Left kidney (tissue), 8 donors: ENCODE measurements at places on chromosomes 2 and 18.

- no peak for DNase-seq
Measured at GRCh38 chr18:47253101-47253654, 1.7 kb upstream of the SKOR2 start.

GRCh38 chr18:62366992-62367391, 41.9 kb downstream of the TNFRSF11A start:
- DNase-seq = no peak

DNA sequence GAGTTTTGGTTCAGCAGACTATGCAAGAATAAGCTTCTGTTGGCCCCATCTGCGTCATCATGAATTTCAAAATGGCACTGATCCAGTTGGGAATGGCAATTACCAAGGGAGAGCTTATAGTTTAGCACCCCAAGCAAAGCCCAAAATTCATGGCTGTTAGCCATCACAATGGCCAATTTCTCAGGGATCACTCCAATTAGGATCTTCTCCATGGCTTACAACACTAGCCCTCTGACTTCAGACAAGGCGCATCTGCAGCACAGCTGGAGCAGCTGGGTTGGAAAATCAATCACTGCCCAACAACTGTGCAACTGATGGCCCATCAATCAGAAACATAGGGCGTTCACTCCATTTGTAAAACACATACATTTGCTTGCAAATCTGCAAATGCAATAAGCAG, 273.6 kb downstream of the SRBD1 start:
- DNase-seq = no peak

- no peak for DNase-seq
Measured at GRCh38 chr2:215626812-215627281, 191.0 kb upstream of the FN1 start.

DNA sequence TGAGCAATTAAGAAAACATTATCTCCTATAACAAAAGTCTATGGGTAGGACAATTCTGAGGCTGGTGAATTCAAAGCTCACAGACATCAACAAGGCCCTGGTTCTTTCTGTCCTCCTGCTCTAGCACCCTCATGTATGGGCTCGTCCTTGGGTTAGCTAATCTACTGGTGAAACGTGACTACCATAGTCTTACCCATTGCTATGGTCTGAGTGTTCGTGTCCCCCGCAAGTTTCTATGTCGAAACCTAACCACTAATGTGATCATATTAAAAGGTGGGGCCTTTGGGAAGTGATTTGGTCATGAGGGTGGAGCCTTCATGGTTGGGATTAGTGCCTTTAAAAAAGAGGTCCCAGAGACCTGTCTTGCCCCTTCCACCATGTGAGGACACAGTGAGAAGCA, 564.7 kb downstream of the TNS1 start:
- no peak for DNase-seq

DNA sequence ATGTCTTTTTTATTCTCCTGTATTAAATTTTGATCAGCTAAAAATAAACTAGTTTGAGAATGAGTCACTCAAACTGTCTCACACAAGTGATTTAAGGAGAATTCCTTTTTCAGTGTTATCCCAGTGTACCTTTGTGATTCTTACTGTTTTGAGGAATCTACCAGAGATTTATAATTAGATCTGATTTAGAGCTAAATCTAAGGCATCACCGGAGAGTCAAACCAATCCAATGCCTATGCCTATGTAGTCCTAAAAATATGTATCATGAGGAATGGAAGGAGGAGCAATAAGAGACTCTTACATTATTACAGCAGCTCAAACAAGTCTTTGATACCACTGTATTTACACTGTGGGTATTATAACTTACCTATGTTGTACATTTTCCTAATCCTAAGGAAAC, 63.4 kb upstream of the CYP20A1 start:
- DNase-seq = no peak

DNA sequence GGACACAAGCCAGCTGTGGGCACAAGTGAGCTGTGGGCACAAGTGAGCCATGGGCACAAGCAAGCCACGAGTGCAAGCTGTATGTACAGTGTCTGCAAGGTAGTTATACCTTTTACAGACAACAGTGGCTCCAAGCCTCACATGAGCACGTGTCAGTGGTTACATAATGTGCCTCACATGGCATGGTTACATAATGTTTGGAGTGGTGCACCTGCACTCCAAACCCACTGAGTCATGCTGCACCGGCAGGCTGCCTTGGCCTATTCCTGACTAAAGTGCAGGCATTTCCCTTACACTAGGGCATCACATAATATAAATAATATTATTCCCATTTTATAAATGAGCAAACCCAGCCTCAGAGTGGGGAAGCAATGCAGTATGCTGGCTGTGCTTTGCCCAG, 62.6 kb downstream of the MARCO start:
- DNase-seq = no peak

- no peak for DNase-seq
Measured at GRCh38 chr2:58614219-58614618, 373.1 kb upstream of the FANCL start.

- DNase-seq = no peak
Measured at GRCh38 chr2:48568547-48568946, 38.6 kb downstream of the STON1 start.

- DNase-seq = no peak
Measured at GRCh38 chr18:70422391-70422965, 133.6 kb downstream of the SOCS6 start.

DNA sequence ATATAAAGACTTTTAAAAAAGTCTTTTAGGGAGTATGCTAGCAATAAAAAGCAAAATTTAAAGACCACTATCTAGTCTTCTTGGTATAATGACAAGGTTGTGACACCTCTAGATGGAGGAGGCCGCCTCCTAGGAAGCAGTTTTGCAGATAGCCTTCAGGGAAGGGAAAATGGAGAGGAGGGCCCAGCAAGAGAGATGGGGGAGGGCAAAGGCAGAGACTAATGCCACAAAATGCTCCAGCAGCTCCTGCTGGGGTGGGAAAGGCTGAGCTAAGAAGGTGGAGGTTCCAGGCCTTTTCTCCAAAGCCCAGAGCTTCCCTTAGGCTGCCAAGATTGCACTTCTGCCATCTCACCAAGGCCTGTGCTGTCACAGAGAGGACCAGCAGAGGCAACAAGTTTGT, 153.9 kb upstream of the THSD7B start:
- no peak for DNase-seq

- no peak for DNase-seq
Measured at GRCh38 chr18:33097126-33097525, 324.3 kb upstream of the KLHL14 start.

- no peak for DNase-seq
Measured at GRCh38 chr2:44273596-44273995, 1.7 kb upstream of the SLC3A1 start.

DNA sequence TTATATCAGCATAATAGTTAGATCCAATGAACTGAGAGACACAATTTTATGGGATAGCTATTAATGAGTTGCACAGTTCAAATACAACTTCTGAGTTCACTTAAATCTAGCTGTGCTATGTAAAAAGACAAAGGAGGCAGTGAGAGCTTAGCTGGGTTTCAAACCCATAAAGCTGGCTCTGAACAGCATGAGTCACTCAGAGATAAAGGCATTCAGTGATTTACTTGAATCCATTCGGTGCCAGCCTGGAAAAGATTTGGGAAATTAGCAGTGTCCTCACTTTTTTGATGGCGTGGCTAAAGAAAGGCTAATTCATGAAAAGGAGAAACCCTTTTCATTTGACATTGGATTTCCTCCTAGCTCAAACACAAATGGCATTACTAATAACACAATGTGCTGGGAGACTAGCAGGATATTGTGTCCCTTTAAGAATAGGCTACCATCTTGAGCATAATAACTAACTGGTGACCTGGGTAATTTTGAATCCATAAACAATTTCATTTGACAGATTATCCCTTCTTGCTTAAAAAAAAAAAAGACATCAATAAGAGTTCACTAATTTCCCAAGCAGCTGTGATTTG, 98.4 kb upstream of the NEUROD1 start:
- no peak for DNase-seq

GRCh38 chr2:69217333-69218080, 169.5 kb downstream of the GFPT1 start:
- no peak for DNase-seq

DNA sequence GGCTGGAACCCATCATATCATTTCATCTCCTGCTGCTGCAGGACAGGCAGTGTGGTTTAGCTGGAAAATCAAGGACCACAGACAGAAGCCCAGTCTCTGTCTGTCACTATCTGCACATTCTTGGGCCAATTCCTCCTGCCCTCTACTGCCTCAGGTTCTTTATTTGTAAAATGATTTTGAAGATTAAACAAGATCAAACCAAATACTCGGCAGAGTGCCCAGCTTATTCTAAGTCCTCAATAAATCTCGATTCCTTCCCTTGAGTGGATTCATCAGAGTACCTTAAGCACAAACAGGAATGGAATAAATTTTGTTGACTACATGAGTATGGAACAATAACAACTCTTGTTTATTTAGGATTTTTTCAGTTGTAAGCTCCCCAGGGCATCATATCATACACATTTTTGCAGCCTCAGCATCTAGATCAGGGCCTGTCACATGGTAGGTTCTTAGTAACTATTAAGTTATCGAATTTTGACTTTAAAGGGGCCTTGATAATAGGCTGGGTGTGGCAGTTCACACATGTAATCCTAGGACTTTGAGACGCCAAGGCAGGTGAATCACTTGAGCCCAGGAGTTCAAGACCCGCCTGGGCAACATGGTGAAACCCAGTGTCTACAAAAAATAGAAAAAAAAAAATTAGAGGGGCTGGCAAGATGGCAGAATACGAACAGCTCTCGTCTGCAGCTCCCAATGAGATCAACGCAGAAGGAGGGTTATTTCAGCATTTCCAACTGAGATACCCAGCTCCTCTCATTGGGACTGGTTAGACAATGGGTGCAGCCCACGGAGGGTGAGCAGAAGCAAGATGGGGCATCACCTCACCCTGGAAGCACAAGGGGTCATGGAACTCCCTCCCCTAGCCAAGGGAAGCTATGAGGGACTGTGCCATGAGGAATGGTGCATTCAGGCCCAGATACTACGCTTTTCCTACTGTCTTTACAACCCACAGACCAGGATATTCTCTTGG, 11.1 kb downstream of the RHOB start:
- no peak for DNase-seq

DNA sequence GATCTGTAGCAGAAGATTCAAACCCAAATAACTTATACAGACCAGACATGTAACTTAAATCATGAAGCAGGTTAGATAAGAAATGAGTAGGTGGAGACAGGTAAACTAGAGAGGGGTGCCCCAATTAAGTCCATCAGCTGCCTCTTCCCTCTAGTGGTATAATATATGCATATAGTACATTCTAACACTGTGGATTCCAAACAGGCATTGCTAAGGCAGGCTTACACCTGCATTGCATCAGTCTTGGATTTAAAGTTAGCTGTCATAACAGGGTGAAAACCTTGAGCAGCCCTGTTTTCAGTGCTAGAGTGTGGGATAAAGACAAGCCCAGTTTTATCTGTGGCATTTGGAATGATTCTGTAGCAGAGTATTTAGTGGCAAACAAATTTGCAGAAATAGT, 63.4 kb downstream of the NYAP2 start:
- DNase-seq = no peak

DNA sequence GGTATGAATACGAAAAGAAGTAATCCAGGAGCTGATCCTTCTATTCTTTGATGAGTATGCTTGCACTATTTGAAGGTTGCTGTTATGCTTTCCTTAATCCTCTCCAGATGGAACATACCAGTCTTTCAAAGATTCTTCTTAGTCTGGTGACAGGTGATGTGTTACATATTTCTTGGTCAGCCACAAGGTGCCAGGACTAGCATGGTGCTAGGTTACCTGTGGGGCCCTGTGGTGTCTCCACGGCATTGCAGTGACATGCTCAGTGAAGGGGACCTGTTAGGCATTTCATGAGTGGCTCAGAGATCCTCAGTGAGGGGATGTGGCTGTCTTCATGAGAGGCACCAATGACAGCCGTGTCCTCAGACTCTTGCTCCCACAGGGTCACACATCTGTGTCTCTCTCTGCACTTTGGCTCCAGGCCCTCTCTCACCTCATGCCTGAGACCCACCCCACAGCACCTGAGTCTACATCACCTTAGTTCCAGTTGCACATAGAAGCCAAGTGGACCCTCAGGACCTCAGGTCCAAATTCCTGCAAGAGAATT, 13.1 kb upstream of the RAB31 start:
- no peak for DNase-seq

- DNase-seq = no peak
Measured at GRCh38 chr2:198297350-198297749, 493.0 kb downstream of the PLCL1 start.

DNA sequence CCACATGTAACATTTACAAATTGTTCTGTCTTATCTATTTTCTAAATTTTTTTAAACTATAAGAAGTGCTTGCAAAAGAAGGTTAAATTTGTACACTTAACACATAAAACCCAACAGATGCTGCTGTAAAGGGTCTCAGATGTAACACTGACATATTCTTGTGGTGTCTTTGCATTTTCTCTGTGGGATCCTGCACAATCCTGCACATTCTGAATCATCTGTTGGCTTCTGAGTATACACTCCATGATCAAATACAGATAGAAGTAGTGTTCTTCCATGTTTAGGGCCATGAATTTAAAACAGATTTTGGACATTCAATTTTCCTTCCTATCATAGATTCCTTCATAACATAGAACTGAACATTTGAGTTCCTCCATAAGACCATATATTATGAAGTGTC, 89.0 kb downstream of the SPRED2 start:
- DNase-seq = no peak

DNA sequence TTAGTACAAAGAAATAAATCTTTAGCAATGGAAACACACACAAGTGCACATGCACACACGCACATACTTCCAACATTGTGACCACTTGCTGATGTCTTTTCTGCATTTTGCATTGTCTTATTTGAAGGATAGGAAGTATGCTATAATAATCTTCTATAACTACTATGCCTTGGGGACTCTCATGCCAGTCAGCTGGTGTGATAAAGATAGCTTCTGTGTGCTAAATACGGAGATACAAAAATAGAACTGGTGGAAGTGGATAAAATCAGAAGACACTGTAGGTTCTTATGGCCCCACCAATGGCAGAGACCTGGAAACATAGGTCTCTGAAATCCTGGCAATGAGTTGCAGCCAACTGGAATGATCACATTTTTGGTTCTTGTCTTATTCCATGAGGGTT, 31.5 kb upstream of the RASGRP3 start:
- DNase-seq = no peak

- DNase-seq = no peak
Measured at GRCh38 chr2:212595036-212595654, 56.5 kb upstream of the ERBB4 start.

DNA sequence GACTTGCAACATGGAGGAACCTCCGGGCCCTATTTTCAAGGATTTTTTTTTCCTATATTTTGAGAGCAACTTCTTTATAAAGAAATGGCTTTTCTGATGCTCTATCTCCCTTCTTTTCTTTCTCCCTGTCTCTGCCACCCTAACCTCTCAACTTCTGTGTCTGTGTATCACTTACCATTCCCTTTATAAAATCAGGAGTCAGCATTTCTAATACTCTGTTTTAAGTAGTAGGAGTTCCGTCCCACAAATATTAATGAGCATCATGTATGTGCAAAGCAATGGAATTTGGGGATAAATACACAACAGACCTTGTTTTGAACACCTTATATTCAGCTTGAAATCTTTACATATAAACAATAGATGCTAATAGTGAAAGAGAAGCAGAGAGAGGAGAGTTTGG, 268.0 kb downstream of the DCC start:
- DNase-seq = no peak

GRCh38 chr2:115161771-115162493, 719.5 kb downstream of the DPP10 start:
- DNase-seq = peak; percentile 33

- no peak for DNase-seq
Measured at GRCh38 chr2:69177785-69178636, 165.0 kb downstream of the ANTXR1 start.
